GM23248 (cell line): ENCODE measurements at places on chromosomes 4 and X. TPM values are rescaled to one million over a fixed set of nuclear protein-coding genes. Genes with fewer than 3 reads are reported as not detected.

GRCh38 chr4:113593400-113594230, 167.9 kb downstream of the CAMK2D start:
- DNase-seq: no peak
- H3K4me1 ChIP-seq: no peaks in the 10 kb centered on the region
- no peaks in the 10 kb centered on the region for H3K27me3 ChIP-seq

GRCh38 chr4:124872659-124873058, 160.1 kb upstream of the ANKRD50 start:
- H3K4me3 ChIP-seq: no peak overlapping the region
- H3K36me3 ChIP-seq: no peaks in the 10 kb centered on the region
- H3K4me1 ChIP-seq: no peaks in the 10 kb centered on the region
- no peak for DNase-seq

DNA sequence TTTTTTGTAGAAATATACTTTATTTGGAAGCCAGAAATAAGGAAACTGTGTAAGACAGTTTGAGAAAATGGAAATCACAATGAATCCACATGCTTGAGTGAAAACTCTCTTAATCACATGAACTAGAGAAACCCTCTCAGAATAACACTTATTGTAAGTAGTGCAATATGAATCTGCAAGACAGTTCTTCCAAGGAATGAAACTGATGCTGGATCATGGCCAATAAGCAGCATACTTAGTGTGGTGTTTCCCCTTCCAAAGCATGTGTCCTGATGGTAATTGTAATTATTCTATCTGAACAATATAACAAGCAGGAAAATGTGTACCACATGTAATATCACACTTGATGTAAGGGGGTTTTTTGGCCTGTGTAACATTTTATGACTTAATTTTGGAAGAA, 1870.5 kb upstream of the TENM3 start:
- DNase-seq: no peak
- no peak overlapping the region for H3K4me3 ChIP-seq
- H3K4me1 ChIP-seq: no peaks in the 10 kb centered on the region
- no peaks in the 10 kb centered on the region for H3K27me3 ChIP-seq
- H3K27ac ChIP-seq: no peak overlapping the region

- no peak overlapping the region for H3K4me3 ChIP-seq
- no peaks in the 10 kb centered on the region for H3K27me3 ChIP-seq
- no peaks in the 10 kb centered on the region for H3K4me1 ChIP-seq
- no peak for DNase-seq
Observed at GRCh38 chrX:39536211-39536610, 561.5 kb downstream of the BCOR start.

- H3K4me1 ChIP-seq: no peaks in the 10 kb centered on the region
- peak; percentile 50 for DNase-seq
- peak overlapping the region; percentile 58 for H3K27ac ChIP-seq
- no peaks in the 10 kb centered on the region for H3K36me3 ChIP-seq
Observed at GRCh38 chrX:154805696-154806091, 409 bp upstream of the MPP1 start.

GRCh38 chrX:15985937-15986336, 131.3 kb upstream of the AP1S2 start:
- H3K36me3 ChIP-seq: no peaks in the 10 kb centered on the region
- no peaks in the 10 kb centered on the region for H3K27me3 ChIP-seq
- peaks cover 11% of the 10 kb centered on the region for H3K4me1 ChIP-seq
- no peak for DNase-seq
- no peak overlapping the region for H3K27ac ChIP-seq

GRCh38 chr4:26351685-26352084, 30.9 kb downstream of the RBPJ start:
- H3K4me3 ChIP-seq: no peak overlapping the region
- H3K27me3 ChIP-seq: no peaks in the 10 kb centered on the region
- H3K4me1 ChIP-seq: peaks cover 13% of the 10 kb centered on the region
- no peak for DNase-seq

DNA sequence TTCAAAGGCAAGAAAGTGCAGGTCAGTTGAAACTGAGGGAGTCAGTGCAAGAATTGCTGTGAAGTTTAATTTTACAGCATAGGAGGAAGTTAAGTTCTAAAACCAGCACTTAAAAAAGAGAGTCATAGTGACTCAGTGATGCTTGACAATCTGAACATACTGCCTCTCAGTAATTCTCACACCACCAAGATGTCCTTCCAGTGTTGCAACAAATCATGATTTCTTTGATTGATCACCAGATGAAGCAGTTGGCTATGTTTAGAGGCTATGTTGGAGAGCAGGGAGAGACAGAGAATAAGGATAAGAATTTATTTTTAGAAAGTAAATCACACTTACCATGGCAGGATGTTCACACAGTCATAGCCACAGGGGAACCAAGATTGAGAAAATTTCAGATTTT, 13.2 kb downstream of the TRIM2 start:
- H3K4me1 ChIP-seq: 0 out of 2 replicates have a peak, but pooled peaks cover 5% of the 10 kb centered on the region
- H3K27me3 ChIP-seq: no peaks in the 10 kb centered on the region
- peak; percentile 65 for DNase-seq
- no peaks in the 10 kb centered on the region for H3K36me3 ChIP-seq
- H3K4me3 ChIP-seq: no peak overlapping the region
- 0 out of 2 replicates have a peak overlapping the region, but pooled peaks have one; percentile 7 for H3K27ac ChIP-seq

DNA sequence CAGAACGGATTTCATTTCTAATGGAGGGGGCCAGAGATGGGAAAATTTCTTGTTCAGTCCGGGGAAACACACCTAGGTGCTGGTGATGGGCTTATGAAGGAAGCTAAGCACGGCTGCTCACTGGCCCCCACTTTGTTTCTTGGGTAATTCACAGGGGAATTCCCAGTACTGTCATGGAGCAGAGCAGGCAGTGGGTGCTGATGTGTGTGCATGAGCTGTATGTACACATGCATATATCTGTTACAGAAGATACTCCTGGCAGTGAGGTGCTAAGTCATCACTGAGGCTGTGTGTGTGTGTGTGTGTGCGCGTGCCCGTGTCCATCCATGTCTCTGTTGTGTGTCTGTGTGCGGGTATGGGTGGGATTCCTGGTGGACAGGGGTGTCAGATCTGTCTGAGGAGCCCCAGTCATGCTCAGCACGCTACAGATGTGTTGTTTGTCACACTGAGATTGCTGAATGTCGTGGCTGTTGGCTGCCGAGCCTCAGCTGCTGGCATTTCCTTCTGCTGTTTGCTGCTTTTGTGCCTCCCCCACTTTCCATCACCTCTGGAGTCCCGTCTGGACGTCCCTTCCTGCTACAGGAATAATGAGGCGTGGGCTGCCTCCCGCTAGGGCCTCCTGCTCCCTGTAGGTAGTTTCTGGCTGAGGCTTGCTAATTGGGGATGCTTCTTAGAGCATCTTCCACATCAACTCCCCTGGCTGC, 53.3 kb downstream of the JADE1 start:
- H3K27ac ChIP-seq: no peak overlapping the region
- no peak overlapping the region for H3K4me3 ChIP-seq
- H3K4me1 ChIP-seq: peaks cover 25% of the 10 kb centered on the region
- H3K36me3 ChIP-seq: peaks cover 53% of the 10 kb centered on the region
- no peaks in the 10 kb centered on the region for H3K27me3 ChIP-seq

DNA sequence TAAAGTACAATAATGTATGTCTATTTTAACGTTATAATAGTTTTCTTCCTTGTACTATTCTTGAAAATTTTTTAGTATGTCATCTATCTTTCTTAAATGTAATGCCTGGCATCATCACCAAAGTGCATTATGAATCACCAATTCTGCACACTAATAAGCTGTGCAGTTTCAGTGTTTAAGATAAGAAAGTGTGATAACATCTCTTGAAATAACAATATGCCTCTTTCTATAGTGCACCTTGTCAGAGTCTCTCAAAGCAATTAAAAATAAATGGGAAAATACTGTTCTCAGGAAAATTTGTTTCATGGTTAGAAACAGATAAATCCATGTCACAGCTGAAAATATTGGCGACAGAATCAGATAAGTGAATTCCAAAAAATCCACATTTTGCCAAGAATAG, 457.4 kb upstream of the PCDH10 start:
- H3K36me3 ChIP-seq: no peaks in the 10 kb centered on the region
- no peaks in the 10 kb centered on the region for H3K4me1 ChIP-seq
- no peak for DNase-seq
- no peak overlapping the region for H3K4me3 ChIP-seq

The ADAM29 gene
- not detected in 2 replicates for total RNA-seq

The GPRASP1 gene
- 0.38 and 0.54 TPM in 2 replicates for total RNA-seq

DNA sequence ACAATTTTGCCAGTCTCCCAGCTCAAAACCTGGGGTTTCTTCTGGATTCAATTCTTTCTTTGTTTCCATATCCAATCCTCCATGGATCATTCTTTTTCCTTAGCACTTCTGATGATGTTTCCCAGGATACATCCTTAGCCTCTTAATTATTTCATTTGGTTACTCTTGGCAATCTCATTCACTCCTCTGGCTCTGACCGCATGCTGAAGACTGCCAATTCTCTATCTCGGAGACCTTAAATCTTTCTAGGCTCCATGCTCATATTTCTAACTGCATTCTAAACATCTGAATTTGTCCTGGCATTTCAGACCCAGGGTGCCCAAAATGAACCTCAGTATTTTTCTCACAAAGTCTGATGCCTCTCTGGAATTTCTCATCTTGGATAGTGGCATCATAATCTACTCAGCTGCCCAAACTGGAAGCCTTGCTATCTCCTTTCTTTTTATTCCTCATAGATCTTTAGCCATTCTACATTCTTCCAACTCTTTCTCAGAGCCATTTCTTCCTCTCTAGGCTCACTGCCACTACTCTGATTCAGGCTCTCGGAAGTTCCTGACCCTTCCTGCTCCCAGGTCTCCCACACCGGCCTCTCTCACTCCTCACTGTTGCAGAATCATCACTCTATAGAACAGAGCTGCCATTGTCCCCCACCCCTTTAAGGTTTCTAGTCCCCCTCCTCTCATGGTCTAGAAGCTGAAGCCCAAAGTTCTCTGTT, 290.2 kb downstream of the CAMK2D start:
- peaks cover 4% of the 10 kb centered on the region; the same call in 1 of the 2 replicates for H3K36me3 ChIP-seq
- peaks cover 86% of the 10 kb centered on the region for H3K4me1 ChIP-seq
- DNase-seq: peak; percentile 75
- no peak overlapping the region for H3K4me3 ChIP-seq

The CCDC149 gene
- 5.8 and 6.1 TPM in 2 replicates for total RNA-seq

The CXCL10 gene
- total RNA-seq: not detected in 2 replicates

DNA sequence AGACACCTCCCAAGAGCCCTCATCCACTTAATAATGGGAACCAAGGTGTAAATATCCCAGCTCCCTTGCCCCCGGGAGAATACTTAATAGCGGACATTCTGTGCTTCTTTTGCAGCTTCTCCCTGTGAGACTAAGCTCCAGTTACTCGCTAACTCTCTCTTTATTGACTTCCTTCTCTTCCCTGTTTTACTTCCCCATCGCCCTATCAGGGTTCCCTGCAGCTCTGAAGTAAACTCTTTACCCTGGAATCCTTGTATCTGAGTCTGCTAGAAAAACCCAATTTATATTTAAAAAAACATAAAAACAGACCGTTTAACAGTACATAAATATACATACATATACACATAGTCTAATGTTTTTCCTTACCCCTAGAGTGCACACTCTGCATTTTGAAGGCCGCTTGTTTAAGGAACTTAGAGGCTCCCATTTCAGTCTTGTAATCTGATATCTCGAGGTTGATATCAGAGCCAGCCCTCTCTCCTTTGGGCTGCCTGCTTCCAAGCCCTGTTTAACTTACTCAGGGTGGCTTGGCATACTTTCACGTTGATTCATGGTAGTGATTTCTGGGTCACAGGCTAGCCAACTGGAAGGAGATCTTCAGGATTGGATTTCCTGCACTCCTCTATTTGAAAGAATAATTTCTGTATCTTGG, 177.4 kb upstream of the SCML1 start:
- H3K4me1 ChIP-seq: peaks cover 32% of the 10 kb centered on the region
- H3K36me3 ChIP-seq: no peaks in the 10 kb centered on the region
- no peaks in the 10 kb centered on the region for H3K27me3 ChIP-seq
- H3K4me3 ChIP-seq: no peak overlapping the region; the same call in 1 of the 2 replicates
- peak overlapping the region; percentile 45 for H3K27ac ChIP-seq

DNA sequence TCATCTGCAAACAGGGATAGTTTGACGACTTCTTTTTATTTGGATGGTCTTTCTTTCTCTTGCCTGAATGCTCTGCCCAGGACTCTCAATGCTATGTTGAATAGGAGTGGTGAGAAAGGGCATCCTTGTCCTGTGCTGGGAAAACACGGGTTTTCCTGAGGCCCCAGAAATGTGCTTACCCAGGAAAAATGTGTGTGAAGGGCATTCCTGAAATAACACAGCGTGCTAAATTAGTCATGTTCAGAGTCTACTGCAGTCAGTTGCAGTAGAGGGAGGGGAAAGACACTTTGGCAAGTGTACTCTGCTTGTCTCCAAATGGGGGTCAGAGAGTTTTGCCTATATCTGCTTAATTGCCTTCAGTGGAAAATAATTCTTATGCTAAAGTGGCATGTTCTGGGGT, 153.9 kb downstream of the CCNG2 start:
- peaks cover 22% of the 10 kb centered on the region; the same call in 1 of the 2 replicates for H3K27me3 ChIP-seq
- no peak overlapping the region for H3K27ac ChIP-seq
- peak; percentile 37 for DNase-seq
- no peaks in the 10 kb centered on the region for H3K36me3 ChIP-seq
- peaks cover 6% of the 10 kb centered on the region; the same call in 1 of the 2 replicates for H3K4me1 ChIP-seq

DNA sequence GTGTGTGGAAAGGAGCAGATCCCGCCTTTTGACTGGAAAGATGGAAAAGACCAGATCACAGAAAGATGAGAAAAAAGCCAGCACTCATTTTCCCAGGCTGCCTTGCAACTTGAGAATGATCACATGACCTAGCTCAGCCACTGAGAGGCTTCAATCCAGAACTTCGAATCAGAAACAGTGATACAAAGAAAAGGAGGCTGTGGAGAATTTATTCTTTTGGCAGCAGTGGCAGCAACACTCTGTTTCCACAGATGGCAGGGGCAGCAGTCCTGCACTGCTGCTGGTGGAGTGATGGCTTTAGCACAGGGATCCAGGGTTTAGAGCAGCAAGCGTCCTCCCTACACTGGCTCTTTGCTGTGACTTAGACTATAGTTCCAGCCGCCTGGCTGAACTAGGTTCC, 77.8 kb upstream of the SH3RF1 start:
- DNase-seq: no peak
- no peak overlapping the region for H3K4me3 ChIP-seq
- H3K36me3 ChIP-seq: no peaks in the 10 kb centered on the region
- H3K4me1 ChIP-seq: peaks cover 20% of the 10 kb centered on the region
- H3K27ac ChIP-seq: no peak overlapping the region

DNA sequence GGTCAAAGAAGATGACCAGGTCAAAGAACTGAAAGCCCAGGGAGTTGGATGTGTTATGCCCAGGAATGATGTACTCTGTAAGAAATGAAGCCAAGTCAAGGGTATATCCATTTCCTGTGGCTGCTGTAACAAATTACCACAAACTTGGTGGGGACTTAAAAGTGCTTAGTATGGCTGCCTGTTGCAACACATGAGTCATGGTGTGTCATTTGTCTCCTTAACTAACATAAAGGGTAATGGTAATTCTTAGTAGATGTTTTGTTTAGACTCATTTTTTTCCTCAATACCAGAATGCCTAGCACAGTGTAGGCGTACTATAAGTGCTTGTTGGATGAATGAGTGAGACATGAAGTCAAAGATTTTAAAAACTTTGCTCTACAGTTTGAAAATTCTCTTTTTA, 45.7 kb downstream of the SYTL5 start:
- no peak overlapping the region for H3K4me3 ChIP-seq
- peak; percentile 83 for DNase-seq
- H3K27me3 ChIP-seq: no peaks in the 10 kb centered on the region
- H3K27ac ChIP-seq: peak overlapping the region; percentile 58

- H3K4me1 ChIP-seq: no peaks in the 10 kb centered on the region
- DNase-seq: peak; percentile 35
Observed at GRCh38 chr4:98092833-98093439, 50.3 kb downstream of the STPG2 start.

- H3K4me1 ChIP-seq: peaks cover 60% of the 10 kb centered on the region
- no peaks in the 10 kb centered on the region for H3K27me3 ChIP-seq
Observed at GRCh38 chr4:125390727-125391126, 76.0 kb downstream of the FAT4 start.
